ENCODE measurements at places on chromosomes 3 and 15.

DNA sequence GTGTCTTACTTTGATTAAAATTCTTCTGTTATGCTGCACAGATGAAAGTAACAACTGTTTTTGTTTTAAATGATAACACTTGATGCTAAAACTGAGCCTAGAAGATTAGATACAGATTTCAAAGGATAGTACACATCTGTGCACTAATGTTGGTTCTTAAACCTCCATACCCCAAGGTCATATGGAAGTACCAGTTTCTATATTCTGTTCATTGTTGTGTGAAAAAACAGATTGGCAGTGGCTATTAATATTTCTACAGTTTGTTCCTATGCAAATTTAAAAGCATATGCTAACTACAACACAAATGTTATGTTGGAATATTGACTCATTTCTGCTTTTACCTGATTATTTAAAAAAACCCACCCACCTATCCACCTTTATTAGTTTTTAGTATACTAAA, 32.0 kb upstream of the GBE1 start:
- DNase-seq = no peak

GRCh38 chr15:68325726-68326125, 48.2 kb downstream of the FEM1B start:
- no peak for DNase-seq

- no peak for DNase-seq
These were observed 122.6 kb upstream of the SMAD3 start for GRCh38 chr15:66942649-66943390.

GRCh38 chr3:107130089-107130700, 247.0 kb upstream of the CCDC54 start:
- DNase-seq = no peak

DNA sequence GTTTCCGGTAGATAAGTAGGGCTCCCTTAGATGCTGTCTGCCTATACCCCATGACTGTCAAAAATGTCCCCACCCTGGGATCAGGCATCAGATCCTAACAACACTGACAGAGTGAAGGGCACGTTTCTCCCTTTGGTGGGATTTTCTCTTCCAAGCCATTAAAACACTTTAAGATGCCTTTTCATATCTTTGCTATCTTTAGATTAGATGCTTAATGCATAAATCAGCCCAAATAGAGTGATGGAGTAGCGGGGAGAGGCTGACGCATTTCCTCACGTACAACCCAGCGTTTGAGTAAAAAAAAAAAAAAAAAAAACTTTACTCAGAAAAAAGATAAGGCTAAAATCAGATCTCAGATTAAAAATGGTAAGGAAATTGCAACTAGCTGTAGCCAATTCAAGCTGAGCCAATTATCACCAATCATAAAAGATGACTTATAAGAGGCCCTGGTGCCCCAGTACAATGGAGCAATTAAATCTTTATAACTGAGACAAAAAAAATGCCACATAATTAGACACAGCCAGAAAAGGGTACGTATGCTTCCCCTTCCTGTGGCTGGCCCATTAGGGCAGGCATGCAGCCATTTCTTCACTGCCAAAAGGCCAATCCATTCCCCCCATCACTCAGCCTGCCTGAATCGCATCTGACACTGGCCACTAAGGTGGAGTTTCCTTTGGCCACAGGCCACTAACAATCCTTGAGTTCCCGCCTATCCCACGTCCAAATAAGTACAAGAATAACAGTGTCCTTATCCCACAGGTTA, 45.0 kb downstream of the RFTN1 start:
- DNase-seq = no peak

- DNase-seq = no peak
These were observed 140.2 kb downstream of the LPP start for GRCh38 chr3:188294113-188294512.

- no peak for DNase-seq
These were observed 13.3 kb downstream of the CPNE9 start for GRCh38 chr3:9716801-9717555.

DNA sequence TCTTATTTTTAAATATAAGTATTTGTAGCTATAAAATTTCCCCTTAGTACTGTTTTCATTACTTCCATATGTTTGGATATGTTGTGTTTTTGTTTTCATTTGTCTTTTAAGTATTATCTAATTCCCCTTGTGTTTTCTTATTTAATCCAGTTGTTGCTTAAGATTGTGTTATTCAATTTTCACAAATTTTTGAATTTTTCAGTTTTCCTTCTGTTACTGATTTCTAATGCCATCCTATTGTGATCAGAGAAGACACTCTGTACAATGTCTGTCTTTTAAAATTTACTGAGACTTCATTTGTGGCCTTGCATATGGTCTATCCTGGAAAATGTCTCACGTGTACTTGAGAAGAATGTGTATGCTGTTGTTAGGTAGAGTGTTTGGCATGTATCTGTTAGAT, 795.6 kb upstream of the CFAP20DC start:
- DNase-seq = no peak

DNA sequence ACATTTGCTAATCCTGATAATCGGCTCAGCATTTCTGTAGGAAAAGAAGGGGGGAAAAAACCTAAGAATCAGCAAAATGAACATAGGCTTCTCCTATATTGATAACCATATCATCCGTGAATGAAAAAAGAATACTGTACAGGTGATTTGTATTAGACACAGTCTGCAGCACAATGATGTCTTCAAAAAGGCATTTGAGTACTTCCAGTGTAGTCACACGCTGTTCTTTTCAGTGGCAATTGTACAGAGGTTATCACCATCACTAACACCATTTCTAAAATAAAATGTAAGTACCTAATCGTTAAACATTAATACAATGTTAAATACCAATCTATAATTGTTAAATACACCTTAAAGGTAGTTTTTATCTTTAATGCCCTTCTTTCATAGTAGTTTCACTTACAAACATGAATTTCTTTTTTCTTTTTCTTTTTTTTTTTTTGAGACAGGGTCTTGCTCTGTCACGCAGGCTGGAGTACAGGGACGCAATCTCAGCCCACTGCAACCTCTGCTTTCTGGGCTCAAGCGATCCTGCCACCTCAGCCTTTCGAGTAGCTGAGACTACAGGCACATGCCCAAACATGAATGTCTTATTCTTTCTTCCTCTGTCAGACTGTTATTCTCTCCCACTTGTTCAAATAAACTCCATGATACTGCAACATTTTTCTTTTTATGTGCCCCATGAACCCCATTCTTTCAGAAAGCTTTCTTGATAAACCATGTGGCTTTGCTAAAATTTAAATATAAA, 18.4 kb downstream of the GOLGB1 start:
- DNase-seq = no peak

DNA sequence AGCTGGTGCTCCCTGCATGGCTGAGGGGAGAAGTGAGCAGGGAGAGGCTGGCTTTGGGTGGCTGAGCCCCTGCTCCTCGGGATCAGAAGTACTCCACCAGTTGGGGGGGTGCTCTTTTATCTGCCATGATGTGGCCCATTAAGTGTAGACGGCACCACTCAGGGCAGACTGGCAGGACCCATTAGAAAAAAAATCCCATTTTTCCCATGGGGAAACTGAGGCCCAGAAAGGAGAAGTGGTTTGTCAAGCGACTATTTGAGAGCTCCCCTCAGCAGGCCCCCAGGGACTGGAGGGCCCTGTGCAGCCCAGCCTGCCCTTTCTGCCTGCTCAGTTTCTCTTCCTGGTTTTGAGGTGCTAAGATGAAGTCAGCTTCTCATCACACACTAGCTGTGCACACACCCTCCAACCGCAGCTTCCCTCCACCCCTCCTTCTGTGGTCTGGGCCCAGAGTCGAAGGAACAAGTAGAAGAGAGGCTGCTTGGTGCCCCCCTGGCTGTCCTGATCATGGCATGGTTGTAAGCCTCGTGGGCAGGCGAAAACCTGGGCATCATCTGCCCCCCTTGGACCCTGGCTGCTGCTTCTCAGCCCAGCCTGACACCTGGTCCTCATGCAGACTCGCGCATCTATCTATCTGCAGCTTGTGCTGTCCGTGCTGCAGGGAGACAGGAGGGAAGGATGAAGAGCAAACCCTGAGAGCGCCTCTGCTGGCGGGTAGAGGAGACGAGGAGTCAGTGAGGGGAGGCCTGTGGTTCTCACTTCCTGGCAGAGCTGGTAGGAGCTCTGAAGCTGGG, 5.6 kb downstream of the CSK start:
- peak; percentile 53 for DNase-seq

- DNase-seq = no peak
These were observed 317.3 kb upstream of the CFAP20DC start for GRCh38 chr3:59367150-59367549.

GRCh38 chr3:67821135-67821534, 166.7 kb upstream of the SUCLG2 start:
- no peak for DNase-seq

DNA sequence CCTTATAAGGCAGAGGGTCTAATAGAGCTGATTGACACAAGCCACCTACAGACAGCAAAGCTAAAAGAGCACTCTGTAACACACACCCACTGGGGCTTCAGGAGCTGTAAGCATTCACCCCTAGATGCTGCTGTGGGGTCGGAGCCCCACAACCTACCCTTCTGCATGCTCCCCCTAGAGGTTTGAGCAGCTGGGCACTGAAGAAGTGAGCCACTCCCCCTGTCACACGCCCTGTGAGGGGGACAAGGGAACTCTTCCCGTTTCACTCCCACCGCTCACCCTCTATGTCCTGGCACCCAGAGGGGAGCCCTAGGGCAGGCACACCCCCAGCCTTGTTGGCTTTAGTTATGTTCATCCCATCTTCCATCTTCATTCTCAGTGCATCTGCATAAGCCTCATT, 9.4 kb upstream of the CSTA start:
- DNase-seq = no peak

GRCh38 chr15:92984161-92984560, 84.0 kb downstream of the CHD2 start:
- DNase-seq = no peak

DNA sequence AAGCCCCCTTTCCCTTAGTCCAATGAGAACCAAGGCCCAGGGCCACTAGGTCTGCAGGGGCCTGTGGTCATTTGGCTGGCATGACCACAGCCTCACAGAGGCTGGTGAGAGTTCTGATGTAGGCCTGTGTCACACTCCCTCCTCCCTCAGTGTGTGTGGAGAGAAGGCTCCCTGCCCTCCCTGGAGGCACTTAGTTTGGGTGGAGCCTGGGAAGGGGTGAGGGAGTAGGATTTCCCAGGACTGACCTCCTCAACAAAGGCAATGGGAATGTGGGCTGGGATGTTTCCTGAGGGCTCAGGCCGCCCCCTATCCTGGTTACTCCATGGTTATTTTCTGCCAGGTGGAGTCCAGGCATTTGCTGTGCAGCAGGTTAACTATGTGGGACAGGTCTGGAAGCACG, 7.6 kb downstream of the TEX264 start:
- no peak for DNase-seq

- no peak for DNase-seq
These were observed 49.2 kb upstream of the TMEM115 start for GRCh38 chr3:50408443-50408944.

GRCh38 chr3:46906471-46907058, 29.0 kb downstream of the PTH1R start:
- no peak for DNase-seq

DNA sequence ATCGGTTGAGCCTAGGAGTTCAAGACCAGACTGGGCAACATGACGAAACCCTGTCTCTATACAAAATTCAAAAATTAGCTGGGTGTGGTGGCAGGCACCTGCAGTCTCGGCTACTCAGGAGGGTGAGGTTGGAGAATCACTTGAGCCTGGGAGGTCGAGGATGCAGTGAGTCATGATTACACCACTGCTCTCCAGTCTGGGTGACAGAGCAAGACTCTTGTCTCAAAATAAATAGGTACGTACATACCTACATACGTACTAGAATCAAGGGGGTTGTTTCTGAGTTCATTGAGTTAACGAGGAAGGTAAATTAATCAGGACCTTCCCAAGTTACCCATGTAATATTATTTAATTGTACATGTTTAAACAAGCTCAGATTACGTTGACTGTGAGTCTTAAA, 97.5 kb downstream of the CHL1 start:
- DNase-seq = no peak

DNA sequence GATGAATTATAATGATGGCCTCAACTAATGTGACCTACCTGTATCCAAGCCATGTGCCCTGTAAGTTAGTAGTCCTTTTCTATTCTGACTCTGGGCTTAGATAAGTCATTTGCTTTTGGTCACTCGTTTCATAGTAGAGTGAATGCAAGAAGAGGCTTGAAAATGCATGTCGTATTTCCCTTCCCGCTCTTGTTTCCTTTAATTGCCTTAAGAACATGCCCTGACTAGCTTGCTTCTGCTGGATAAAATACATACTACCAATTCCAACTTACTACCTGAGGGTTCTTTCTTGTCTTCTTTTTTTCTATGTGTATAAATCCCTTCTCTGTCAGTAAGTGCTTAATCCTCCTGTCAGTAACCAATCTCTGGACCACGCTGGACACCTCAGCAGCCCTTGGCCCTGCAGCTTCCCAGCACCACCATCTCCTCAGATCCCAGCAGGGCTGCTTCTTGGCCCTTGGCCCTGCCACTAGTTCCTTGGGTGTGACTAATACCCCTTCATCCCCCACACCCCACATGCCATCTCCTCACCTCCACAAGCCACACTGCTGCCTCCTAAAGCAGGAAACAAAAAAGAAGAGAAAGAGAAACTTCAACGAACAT, 771.7 kb downstream of the IGSF11 start:
- DNase-seq = no peak

DNA sequence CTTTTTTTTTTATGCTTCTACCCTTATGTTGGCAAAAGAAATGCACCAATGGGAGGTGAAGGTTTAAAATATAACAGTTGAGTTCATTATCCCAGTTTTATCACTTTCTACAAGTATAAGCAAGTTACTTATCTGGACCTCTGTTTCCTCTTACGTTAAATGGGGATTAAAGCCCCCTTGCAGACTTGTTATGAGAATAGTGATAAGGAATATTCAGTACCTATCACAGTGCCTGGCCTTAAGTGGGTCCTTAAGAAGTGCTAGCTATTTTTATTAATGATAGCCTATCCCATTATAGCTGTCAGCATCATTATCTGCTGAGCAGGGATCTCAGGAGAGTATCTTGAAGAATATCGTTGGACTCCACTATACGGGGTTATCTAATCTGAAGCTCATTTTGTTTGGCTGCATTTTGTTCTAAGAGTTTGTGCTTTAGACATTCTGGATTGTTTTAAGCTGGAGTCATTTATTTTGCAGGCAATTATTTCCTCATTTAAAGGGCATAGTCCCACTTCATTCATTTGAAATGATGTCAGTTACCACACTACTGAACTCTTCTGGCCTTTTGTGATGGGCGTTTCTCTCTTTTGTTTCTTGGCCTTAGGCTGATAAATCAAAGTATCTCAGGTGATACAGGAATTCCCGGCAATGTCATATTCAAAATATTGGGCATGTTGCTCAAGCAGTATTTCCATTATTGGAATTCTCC, 28.8 kb downstream of the RAB8B start:
- peak; percentile 61 for DNase-seq

GRCh38 chr15:65929573-65929972, 60.3 kb downstream of the RAB11A start:
- DNase-seq = no peak

DNA sequence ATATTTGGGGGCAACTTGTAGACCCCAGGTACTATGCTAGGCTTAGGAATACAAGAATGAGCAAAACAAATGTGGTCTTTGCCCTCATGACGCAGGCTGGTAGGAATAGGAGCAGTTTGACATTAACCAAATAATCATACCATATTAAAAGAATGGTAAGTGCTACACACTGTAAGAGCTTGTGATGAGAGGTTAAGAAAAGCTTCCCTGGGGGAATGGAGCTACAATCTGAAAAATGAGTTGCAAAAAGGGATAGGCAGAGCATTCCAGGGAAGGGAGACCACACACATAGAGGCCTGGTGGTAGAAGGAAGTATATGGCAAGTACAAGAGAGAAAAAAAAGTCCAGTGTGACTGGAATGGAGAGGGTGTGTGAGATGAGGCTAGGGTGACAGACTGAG, 37.3 kb downstream of the TMOD3 start:
- no peak for DNase-seq

- DNase-seq = no peak
These were observed 501.4 kb upstream of the NR2F2 start for GRCh38 chr15:95829062-95829461.
